ENCODE measurements at places on chromosomes 3 and 15.

DNA sequence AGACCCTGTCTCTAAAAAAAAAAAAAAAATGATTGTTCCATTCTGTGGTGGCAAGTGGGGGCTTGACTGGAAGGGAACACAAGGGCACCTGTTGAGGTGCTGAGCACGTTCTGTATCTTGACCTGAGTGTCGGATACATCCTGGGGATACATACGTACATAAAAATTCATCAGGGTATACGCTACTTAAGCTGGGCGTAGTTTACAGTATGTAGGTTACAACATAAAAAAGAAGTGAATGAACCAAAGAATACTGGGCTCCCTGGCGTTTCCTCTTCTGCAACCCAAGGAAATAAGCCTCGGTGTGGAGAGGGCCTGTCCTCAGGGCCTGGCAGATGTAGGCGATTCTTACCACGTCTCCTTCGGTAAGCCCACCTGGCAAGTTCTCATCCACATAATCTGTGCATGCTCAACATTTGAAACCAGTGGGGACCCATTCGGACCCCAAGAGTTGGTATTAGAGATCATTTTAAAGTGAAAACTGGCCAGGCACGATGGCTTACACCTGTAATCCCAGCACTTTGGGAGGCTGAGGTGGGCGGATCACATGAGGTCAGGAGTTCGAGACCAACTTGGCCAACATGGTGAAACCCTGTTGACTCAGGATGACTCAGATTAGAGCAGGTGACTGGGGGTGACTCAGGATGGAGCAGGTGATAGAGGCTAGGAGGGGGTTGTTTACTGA lies 5.1 kb upstream of the MUC20 start:
- DNase-seq: no peak

GRCh38 chr3:187832202-187832601 lies 86.9 kb upstream of the BCL6 start:
- no peak for DNase-seq

GRCh38 chr3:4241595-4242170 lies 61.5 kb upstream of the SETMAR start:
- no peak for DNase-seq

DNA sequence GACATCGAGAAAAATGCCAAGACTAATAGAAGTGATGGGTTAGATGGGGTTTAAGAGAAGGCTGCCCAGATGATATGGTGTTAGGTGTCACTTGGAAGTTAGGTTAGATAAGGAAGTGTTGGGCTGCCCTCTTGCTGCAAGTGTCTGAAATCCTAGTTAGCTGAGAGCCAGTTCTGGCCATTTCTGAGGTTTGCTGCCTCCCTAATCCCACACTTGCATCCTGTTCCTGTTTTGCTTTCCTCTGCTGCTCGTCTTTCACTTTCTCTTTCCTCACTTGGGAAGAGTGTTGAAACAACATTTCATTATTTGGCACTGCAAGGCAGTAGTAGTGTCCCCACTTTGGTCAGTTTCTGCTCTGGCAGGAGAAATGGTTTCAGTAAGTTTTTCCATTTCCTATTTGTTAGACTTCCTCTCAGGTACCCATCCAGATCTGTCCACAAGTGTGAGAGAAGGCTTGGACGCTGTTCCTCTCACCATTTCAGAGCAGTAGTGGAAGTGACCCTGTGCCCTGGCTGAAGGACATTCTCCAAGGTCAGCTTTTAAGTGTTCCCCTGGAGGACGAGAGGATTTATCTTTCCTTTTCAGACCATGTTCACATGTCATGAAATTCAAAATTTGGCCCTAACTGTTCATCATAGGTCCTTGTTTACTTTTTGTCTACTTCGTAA lies 93.3 kb downstream of the ADAMTSL3 start:
- DNase-seq: peak; percentile 39

DNA sequence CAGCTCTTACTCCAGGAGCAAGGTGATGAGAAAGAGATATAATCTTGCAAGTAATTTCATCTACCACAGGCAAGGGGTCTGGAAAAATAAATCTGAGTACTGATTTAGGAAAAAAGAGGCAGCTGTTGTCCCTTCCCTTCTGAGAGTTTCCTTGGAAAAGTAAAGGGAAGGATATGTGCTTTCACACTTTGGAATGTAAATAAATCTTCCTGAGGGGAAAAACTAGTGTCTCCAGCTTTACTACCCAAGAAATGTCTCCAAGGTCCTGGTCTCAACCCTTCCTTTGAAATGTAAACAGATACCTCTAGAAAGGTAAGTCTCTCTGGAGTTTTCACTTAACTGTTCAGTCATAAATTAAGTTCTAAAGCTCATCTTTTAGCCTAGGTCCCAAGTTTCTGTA lies 102.6 kb downstream of the DPH6 start:
- no peak for DNase-seq

DNA sequence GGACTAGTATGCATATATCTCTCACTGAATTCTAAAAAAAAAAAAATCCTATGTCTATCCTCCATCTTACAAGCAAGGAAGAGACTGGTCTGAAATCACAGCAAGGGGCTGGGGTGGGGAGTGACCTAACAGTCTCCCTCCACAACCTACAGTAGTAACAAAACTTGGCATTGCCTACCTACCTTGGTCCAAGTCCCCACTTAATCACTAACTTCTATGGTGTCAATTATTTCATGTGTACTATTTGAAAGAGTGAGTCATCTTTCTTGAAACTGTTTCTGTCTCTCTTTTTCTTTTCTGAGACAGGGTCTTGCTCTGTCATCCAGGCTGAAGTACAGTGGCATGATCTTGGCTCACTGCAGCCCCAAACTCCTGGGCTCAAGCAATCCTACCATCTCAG lies 36.8 kb downstream of the CHAC1 start:
- no peak for DNase-seq

GRCh38 chr3:64379221-64379620 lies 154.0 kb upstream of the PRICKLE2 start:
- no peak for DNase-seq

- DNase-seq: peak; percentile 26
These were observed 31.9 kb upstream of the STRIT1 start for GRCh38 chr3:155325263-155325835.

DNA sequence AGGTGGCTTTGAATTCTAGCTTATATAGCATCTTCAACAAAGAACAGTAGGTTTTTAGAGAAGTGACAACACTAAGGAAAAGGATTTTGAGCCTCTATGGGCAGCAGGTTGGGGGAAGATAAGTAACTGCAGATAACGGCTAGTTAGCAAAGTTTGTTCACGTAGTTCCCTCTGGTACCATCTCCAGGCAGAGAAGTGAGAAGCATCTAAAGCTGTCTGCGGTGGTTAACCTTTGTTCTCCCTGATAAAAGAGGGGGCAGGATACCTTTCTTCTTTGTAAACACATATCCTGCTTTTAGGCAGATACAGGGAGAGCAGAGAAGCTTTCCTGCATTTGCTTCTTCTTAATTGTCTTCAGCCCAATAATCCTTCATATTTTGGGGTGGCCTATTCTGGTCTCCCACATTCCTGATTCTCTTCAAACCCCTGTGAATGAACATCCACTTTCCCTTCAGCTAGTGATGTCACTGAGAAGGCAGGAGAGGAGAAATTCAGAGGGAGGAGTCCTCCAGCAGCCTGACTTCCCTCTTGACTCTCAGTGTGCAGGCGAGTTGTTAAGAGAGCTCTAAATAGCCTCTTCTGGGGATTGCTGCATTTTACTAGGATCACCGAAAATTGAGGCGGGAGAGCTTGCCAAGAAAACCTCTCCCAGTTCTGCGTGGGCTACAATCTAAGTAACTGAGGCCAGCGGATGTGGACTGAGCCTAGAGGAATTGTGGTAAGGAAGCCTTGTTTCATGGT lies 393.7 kb upstream of the C2CD4B start:
- peak; percentile 3 for DNase-seq

- peak; percentile 77 for DNase-seq
These were observed at the start of gene PLA2G4B for GRCh38 chr15:41838400-41838897. Gene PLA2G4B (plus strand): TSS chr15:41838847. CDS start chr15:41838914, 67 bp downstream.

GRCh38 chr3:85384372-85384771 lies 425.6 kb downstream of the CADM2 start:
- no peak for DNase-seq

GRCh38 chr15:101560722-101561583 lies 71.4 kb upstream of the PCSK6 start:
- DNase-seq: no peak

DNA sequence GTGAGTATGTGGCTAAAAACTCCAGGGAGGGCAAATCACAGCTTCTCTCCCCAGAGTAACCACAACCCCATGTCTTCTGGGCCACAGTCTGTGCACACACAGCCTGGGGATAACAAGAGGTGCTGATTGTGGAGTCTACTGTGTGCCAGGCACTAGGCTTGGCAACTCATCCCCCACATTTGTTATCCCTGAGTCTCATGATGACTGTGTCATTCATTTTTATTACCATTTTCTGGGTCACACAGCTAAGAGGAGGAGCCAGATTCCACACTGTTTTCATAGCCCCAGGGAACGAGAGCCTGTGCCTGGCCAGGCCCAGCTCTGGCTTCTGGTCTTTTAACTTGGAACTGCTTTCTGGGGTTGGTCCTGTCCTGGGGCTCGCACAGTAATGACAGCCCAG lies 34.5 kb downstream of the ESYT3 start:
- no peak for DNase-seq

- no peak for DNase-seq
These were observed 79.5 kb upstream of the EIF1B start for GRCh38 chr3:40229963-40230362.

- DNase-seq: peak; percentile 67
These were observed at the start of gene ADAMTS7 for GRCh38 chr15:78811124-78811824. Gene ADAMTS7 (minus strand): TSS chr15:78811464. CDS start chr15:78811220, 244 bp downstream.

GRCh38 chr3:35663471-35663870 lies 24.1 kb downstream of the ARPP21 start:
- no peak for DNase-seq

GRCh38 chr3:126546549-126547239 lies 12.0 kb downstream of the C3orf22 start:
- no peak for DNase-seq

GRCh38 chr3:161104561-161105551 lies at the start of gene B3GALNT1:
Gene B3GALNT1 (minus strand): TSS chr3:161105349. CDS start chr3:161086754, 18,595 bp downstream.
- peak; percentile 81 for DNase-seq

DNA sequence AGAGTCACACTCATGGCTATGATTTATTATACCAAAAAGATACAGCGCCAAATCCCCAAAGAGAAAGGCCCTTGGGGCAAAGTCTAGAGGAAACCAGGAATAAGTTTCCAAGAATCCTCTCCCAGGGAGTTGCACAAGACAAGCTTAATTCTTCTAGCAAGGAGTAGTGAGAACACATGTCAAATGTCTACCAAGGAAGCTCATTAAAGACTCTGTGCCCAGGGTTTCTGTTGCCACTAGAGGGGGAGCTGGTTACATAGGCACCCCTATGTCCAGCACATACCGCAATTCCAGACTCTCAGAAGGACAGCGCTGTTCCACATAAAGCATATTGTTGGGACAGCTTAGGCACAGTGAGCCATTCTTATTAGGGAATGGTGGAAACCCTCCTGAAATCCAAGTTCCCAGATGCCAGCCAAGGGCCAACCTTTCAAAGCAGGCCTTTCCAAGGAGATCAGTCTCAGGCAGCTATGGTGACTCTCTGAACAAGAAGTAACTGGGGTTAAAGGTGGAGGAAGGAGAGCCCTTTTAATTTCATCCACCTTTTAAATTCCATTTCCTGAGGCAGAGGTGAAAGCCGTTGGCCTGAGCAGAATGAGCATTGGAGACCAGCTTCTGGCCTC lies 194.2 kb downstream of the UACA start:
- peak; percentile 22 for DNase-seq

DNA sequence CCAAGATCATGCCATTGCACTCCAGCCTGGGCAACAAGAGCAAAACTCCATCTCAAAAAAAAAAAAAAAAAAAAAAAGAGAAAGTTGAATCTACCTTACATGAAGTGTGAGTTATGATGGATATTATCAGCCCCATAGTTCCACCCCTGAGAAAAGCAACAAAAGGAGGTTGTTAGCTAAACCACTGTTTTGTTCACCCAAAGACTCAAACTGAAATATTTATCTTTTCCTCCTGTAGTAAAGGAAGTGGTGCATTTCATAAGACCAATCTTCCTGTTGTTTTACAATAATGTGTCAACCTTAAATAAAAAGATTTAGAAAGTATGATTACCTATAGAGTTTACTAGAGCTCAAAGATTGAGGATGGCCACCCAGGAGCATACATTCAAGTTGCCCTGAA lies 18.7 kb upstream of the TRMT10C start:
- DNase-seq: no peak

DNA sequence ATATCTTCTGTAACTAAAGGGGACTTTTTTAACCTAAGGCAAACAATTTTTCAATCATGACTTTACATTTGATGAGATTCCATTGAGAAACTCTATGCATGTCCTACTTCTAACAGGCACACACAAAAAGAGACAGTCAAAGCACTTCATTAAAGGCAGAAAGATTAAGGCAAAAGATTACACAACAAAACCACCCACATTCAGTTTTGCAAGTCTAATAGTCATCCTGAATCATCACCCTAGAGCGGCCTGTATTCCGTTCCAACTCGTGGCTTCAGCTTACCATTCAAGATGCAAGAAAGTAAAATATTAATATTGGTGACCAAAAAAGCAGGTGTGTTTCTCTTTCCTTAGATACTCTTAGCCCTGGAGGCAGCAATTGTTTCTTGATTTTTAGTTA lies 205.9 kb downstream of the P3H2 start:
- DNase-seq: no peak

DNA sequence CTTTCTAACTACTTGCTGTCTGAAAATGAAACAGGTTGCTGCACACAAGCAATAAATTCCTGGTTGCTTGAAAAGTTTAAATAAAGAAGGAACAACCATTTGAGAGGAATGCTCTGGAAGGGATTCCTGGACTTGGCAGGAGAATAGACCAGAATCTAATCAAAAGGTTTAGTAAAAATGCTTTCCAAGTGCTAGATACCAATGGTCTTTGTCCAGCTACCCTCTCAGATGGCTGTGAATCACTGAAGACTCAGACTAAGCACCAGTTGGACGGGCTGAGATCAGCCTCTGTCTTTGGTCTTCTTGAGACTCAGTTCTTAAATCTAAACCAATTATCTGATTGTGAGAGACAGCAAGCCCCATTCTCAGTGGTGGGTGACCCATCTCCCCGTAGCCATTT lies 27.7 kb upstream of the LPP start:
- no peak for DNase-seq

- DNase-seq: no peak
These were observed 9.2 kb downstream of the RAB8B start for GRCh38 chr15:63198371-63199250.

DNA sequence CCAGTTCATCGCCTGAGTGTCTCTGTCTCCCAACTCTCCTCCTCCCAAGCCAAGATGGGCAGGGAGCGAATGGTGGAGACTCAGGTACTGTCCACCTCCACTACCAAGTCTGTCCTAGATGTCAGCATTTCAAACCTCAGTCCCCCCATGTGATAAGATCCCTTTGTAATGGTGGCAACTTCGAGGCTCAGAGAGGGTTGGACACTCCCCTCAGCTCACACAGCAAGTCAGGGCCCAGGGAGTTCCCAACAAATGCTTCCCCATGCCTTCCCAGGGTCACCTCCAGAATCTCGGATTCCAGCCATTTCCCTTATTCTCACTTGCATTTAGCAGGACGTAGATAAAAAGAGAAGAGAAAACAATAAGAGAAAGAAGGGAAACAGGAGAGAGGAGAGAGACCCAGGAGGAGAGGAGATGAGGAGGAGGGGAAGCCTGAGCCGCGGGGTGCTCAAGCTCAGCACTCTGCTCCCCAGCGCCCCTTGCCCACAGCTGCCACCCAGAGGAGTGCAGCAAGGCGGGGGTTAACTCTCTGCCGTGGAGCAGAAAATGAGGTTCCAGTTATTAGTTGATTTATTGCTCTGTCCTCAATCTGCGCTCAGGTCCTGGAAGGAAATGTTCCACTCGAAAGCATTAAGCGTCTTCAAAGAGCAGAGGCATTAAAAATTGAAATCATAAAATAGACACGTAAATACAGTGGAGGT lies 84.1 kb upstream of the LINGO1 start:
- no peak for DNase-seq

GRCh38 chr15:61380270-61380669 lies 151.2 kb upstream of the RORA start:
- no peak for DNase-seq

Data from DMS53 (cell line).